ENCODE measurements at places on chromosomes 2 and 18.
A peak's percentile ranks its signal among the peaks of the same experiment; 100 is the strongest.

GRCh38 chr2:10400978-10401951 is 46.9 kb downstream of the ODC1 start:
- DNase-seq, result no peak

- DNase-seq, result no peak
Measured at GRCh38 chr2:231169488-231169887, 28.9 kb upstream of the ARMC9 start.

DNA sequence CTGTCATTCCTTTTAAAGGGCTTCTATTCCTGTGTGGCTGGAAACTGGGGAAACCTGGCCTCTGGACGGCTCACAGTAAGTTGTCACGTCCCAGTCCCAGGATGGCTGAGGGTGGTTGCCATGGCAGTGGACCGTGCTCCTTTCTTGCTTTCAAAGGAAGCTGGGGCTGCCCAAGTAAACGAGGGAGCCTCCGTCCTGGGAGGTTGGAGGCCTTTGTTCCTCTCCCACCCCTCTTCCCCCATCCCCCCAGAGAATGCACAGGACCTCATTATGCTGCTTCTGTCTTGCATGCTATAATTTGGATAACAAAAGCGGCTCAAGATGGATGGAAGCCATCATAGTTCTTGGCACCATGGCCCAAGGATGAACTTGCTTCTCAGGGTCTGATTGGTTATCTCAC is 325.5 kb upstream of the HS6ST1 start:
- DNase-seq, result no peak

- peak; percentile 32 for DNase-seq
Measured at GRCh38 chr2:178804791-178805190, 2.4 kb downstream of the TTN start.

GRCh38 chr2:237566401-237567235 is at the start of gene PRLH:
Gene PRLH (plus strand): TSS chr2:237566574. CDS start chr2:237566574, 0 bp downstream.
- no peak for DNase-seq

- DNase-seq, result no peak
Measured at GRCh38 chr2:8219631-8220355, 462.1 kb upstream of the ID2 start.

DNA sequence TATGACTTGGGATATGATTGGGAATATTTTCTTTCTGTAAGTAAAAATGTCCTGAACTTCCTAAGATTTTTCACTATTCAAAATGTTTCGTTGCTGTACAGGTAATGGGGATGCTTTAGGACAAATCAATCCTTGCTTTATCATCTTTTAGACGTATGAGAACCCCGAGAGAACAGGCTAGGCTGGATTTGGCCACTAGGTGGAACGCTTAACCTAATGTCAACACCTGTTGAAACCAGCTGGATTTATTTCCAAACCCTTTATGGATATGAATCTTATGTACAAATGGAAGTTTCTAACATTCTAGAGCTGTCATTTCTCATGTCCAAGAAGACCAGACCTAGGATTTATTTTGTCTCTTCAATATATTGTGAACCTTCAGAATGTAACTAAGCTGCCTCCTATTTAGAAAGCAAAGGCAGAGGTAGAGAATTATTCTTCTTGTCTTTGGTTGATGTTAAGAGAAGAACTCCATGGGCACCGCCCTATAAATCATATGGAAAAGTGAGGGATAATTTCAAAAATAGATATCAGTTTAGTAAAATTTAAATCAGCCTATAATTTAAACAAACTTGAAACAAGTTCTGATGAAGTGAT is 96.7 kb downstream of the PMAIP1 start:
- DNase-seq, result peak; percentile 30

- no peak for DNase-seq
Measured at GRCh38 chr18:25334588-25334987, 17.4 kb downstream of the ZNF521 start.

- peak; percentile 21 for DNase-seq
Measured at GRCh38 chr18:58590839-58591238, 38.1 kb downstream of the ALPK2 start.

DNA sequence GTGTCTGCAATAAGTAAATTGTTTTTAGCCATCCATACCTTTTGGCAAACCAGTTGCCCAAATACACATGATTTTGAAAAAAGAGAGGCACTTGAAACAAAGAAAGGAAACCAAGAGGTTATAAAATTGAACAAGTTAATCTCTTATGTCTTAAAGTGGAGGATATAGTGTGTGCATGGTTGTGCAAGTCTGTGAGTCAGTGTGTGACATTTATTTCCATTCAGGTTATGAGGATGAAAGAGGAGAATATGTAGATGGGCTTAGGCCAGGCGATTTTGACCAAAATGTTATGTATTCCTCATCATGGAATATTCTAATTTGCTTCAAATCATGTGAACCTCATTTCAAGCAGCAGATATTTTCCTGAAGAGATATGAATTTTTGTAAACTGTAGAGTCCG is 123.3 kb downstream of the SETBP1 start:
- no peak for DNase-seq

GRCh38 chr2:2599441-2599840 is 268.4 kb upstream of the MYT1L start:
- DNase-seq, result no peak

GRCh38 chr2:10004401-10004800 is 38.9 kb upstream of the KLF11 start:
- no peak for DNase-seq

GRCh38 chr2:53695575-53695974 is 72.0 kb upstream of the CHAC2 start:
- DNase-seq, result no peak

DNA sequence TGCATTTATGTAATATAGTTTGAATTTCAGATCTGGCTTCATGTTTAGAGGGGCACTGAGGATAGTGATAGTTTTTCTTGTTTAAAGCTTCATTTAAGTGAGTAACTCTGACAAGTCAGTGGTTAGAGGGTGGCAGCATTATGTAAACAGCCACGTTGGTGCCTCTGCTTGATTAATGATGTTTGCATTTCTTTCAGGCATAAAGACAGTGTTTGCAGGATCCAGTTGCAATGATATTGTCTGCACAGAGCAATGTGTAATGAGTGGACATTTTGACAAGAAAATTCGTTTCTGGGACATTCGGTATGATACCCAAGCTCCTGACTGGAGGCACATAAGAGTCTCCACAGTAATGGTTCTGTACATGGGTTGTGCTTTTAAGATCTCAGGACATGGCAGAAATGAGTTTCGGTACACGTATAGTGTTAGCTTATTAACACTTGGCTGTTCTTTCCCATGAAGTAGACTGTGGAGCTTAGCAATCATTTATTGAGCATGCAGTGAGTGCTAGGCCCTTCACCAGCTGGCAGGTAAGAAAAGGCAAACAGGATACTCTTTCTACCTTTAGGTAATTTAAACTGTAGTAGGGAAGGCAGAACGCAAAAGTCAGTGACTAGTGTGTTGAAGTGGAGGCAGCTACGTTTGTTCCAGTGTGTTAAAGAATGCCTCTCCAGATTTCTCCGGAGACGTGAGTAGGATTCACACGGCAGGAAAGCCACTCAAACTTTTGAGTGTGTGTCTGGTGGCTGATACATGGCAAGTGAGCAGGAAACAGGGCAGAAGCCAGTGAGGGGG is 17.4 kb upstream of the SAG start:
- DNase-seq, result no peak

Measured in suppressor macrophage (primary cell).